CD4-positive, alpha-beta T cell treated with Interleukin-15 for 4 hours (primary cell): ENCODE measurements at places on chromosomes 3 and 15.
A peak's percentile ranks its signal among the peaks of the same experiment; 100 is the strongest.

DNA sequence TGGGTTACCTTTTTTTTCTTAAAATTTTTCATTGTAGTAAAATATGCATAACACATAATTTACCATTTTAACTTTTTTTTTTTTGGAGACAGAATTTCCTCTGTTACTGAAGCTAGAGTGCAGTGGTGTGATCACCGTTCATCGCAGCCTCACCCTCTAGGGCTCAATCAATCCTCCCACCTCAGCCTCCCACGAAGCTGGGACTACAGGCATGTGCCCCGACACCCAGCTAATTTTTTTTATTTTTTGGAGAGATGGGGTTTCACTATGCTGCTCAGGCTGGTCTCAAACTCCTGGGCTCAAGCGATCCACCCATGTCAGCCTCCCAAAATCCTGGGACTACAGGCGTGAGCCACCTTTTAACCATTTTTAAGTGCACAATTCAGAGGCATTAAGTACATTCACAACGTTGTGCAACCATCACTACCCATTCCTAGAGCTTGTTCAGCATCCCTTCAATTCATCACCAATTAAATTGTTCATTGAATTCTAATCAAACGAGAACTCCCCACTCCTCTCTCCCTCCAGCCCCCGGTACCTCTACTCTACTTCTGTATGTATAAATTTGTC is 44.6 kb downstream of the BHLHE40 start:
- DNase-seq: no peak

DNA sequence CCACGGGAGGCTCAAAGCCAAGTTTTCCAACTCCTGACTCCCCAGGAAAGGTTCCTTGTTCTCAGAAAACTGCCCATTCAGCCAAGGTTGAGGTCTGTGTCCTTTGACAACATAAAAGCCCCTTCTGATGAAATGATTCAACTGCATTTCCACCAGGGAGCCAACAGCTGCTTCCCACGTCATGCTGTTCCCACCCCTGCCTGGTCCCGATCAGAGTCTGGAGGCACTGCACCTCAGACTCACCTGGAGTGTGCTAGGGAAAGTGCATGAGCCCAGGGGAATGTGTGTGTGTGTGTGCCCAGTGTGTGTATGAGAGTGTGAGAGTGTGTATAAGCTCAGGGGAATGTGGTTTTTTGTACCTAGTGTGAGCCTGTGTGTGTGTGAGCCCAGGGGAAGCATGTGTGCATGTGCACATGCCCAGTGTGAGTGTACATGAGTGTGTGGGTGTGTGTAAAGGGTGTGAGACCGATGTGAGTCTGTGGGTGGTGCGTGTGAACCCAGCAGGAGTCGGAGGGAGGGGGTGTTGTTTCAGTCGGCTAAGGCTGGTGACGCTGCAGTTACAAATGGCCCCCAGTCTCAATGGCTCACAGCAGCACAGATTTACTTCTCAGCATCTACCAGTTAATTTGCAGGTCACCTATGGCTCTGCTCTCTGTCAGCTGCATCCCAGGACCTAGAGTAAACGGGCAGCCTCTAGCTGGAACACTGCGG is 20.3 kb upstream of the SLC6A1 start:
- no peak for DNase-seq

DNA sequence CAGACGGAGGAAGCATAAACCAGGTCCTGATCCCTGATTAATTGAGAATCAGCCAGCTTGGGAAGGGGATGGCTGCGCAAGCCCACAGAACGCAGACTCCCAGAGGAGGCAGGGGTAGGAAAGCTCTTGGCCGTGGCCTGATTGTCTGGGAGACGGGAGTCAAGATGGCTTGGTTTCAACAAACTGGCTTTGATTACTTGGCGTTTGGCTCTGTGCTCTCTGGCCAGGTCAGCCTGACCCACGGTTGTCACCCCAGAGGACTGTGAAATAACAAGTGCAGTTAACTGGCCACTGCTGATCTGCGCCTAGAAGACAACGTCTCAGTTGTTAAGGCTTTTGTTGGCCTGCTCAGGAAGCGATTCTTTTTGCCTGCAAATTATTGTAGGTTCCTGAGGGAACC is 387.0 kb upstream of the PROK2 start:
- DNase-seq: no peak

DNA sequence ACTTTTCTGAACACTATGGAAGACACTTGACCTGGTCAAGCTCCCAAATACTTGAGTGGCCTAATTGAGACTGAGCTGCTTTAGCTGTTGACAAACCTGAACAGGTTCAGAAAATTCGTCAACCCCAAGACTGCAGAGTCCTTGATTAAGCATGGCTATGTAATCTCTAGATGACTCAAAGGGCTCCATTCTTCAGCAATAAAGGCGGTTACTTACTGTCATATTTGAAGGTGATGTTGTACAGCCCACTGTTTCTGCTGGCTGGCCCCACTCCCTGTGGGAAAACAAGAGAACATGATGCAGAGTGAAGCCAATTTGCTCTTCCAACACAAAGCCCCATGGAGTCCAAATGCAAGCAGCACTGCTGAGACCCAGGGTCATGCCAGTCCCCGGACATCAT is 45.1 kb downstream of the IL17RD start:
- no peak for DNase-seq

DNA sequence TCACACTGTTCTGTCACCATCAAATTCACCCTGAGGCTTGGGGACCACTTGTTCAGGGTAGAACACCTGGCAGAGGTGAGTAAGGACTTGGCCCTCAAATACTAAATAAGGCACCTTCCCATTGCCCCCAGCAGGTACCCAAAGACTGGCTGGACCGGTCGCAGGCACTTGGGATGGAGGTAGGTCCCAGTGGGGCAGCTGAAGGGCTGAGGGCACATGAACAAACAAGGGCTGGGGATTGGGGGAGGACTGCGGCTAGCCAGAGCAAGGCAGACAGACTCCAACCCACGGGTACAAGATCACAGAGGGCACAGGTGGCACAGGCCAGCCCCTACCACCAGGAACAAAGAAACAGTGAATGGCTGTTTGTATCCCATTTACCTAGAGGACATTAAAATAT is 1.9 kb downstream of the MRPS25 start:
- DNase-seq: no peak

DNA sequence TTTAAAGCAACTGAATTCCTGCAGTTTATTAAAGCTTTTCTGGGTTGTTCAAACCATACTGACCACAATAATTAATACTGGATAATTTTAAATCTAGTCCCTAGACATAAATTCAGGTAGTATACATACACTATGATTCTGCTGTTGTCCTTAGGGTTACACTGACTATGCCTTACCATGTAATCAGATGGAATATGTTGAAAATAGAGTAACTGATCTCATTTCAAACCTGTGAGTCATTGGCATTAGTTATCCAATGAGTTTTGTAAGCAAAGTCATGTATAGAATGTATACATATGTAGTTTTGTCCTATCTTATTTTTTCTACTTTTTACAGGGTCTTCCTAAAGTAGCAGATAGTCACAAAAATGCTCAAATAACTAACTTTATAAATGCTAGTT is 517.1 kb upstream of the CCDC54 start:
- DNase-seq: no peak

GRCh38 chr3:194277104-194277785 is 73.9 kb downstream of the CPN2 start:
- no peak for DNase-seq

GRCh38 chr3:100614941-100615340 is 5.5 kb downstream of the ADGRG7 start:
- no peak for DNase-seq

- DNase-seq: no peak
Measured at GRCh38 chr15:41020311-41020710, 67.0 kb downstream of the CHAC1 start.

GRCh38 chr3:30418443-30418842 is 188.0 kb upstream of the TGFBR2 start:
- DNase-seq: no peak

DNA sequence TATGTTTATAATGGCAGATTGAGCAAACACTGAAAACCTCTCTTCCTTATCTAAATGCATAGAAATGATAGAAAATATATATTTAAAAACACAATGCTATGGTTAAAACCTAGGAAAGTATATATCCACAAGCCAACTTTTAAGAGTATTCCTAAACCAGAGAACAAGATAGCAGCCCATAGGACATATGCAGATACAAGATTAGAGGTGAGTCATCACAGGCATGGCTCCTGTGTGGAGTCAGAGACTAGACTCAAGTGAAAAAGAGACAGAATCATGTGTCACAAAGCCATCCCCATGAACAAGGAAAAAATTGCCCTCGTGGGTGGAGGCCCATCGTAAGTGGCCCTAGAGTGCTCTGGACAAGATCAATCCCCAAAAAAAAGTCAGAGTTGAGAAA is 199.4 kb upstream of the PPP2R3A start:
- no peak for DNase-seq

DNA sequence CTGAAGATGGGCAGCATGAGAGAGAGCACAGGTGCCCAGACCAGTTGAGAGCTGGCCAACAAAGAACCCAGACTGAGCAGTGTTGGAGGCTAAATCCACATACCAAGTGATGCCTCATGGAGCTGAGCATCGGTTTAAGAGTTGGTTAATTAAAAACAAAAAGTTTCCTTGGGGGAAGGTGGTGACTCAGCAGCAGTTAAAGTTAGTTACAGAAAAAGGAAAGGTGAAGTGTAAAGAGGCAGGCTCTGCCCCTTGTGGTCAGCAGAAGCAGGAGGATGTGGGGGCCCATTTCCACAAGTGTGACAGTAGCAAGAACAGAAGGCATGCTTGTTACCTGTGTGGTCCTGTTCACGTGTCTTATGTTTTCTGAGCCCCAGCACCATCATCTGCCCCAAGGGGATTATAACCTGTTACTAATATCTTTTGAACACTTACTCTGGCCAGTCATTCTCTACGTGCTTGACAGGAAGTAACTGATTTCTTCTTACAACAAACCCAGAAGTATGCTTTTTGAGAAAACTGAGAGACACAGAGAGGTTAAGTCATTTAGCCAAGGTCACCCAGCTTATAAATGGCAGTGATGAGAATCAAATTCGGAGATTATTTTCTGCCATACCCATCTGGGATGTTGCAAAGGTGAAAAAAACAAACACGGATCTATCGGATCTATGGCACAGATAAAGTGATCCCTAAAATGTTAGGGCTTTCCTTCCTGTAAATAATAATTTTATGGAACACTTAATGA is 91.0 kb downstream of the EPHB1 start:
- DNase-seq: no peak

DNA sequence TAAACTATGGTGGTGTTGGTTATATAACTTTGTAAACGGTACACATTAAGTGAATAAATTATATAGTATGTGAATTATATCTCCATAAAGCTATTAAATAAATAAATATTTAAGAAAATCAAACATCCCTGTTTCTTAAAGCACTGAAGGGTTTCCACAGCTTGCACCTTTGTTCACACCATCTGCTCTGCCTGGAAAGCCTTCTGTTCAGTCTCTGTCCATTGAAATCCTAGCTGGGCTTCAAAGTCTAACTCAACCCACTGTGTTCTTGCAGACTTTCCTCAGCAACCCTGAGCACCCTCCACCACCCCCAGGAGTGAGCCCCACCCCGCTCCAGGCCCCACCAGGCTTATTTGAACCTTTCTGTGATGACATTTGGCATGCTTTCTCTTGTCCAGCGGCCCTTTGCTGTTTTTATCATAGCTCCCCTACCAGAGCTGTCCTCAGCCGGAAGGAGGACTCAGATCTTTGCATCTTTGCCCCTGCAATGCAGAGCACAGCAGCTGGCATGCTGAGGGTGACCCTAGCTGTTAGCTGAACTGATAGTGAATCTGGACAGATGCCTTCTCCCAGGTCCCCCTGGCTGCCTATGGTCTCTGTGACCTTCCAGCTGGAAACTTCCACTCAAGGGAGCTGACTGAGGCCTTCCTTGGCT is 105.2 kb downstream of the DAPK2 start:
- no peak for DNase-seq

DNA sequence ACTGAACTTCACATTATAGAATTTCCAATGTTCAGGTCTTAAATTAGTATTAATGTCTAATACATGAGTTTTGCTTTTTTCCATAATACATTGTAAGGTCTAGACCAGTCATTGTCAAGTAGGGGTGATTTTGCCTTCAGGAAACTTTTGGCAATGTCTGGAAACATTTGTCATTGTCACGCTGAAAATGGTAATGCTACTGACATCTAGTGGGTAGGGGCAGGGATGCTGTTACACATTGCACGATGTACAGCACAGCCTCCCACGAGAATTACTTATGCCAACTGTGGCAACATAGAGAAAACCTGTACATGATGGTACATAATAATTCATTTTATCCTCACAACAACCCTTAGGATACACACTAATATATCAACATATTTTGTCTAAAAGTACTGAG is 384.1 kb downstream of the CADM2 start:
- DNase-seq: no peak

- DNase-seq: no peak
Measured at GRCh38 chr3:38713121-38713520, 63.6 kb upstream of the SCN5A start.

GRCh38 chr3:52358362-52358940 is 42.3 kb downstream of the DNAH1 start:
- DNase-seq: no peak

GRCh38 chr3:149701206-149701976 is 43.6 kb upstream of the WWTR1 start:
- DNase-seq: peak; percentile 25

DNA sequence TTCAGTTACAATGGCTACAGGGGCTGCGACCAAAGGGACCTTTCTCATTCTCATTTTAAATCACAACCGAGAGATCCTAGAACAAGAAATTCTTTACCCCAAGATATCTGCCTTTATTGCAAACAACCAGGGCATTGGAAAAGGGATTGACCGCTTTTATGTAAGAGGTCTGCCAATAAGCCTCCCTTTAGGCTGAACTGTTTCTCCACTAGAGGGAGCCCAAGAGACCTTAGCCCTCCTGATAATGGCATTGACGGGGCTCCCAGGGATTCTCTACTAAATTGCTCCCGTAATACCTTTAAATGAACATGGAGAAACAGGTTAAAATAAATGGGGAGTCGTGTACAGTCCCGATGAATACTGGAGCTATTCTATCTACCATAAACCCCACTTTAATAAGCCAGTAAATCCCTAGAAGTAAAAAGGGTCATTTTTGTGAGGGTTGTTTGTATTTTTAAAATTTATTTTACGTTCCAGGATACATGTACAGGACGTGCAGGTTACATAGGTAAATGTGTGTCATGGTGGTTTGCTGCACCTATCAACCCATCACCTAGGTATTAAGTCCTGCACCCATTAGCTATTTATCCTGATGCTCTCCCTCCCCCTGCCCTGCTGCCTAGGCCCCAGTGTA is 7.5 kb upstream of the IGSF10 start:
- DNase-seq: peak; percentile 63

DNA sequence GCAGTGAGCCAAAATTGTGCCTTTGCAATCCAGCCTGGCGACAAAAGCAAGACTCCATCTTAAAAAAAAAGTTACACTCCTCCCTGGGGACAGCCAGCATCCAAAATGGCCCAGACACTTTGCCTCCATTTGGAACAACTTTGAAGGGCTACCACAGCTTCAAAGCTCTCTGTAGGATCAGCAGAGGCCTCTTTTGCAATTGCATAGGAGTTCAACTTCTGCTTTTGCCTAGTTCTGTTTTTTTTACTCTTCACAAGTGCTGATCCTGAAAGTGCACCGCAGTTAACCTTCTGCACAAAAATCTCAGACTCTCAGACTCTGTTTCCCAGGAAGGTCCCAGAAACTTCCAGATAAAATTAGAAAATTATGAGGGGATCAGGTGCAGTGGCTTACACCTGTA is 25.2 kb upstream of the SLC4A7 start:
- DNase-seq: no peak

- DNase-seq: no peak
Measured at GRCh38 chr3:25508901-25509300, 80.8 kb downstream of the RARB start.

GRCh38 chr3:185075547-185075946 is 77.3 kb downstream of the C3orf70 start:
- DNase-seq: no peak

GRCh38 chr3:11900824-11901223 is 54.1 kb upstream of the TAMM41 start:
- DNase-seq: no peak
